Activated naive CD8-positive, alpha-beta T cell treated with anti-CD3 and anti-CD28 coated beads, Interleukin-2, amount 50 U/mL, for 24 hours (primary cell): ENCODE measurements at places on chromosomes 13 and 19.

GRCh38 chr13:109785892-109786450, 412 bp downstream of the IRS2 start:
- H3K4me1 ChIP-seq = peaks cover 14% of the 10 kb centered on the region
- H3K4me3 ChIP-seq = peak overlapping the region; percentile 69
- H3K36me3 ChIP-seq = peaks cover 4% of the 10 kb centered on the region
- DNase-seq = no peak

GRCh38 chr13:74070513-74070912, 63.7 kb downstream of the KLF12 start:
- no peaks in the 10 kb centered on the region for H3K27me3 ChIP-seq
- peaks cover 63% of the 10 kb centered on the region for H3K4me1 ChIP-seq
- DNase-seq = no peak
- no peak overlapping the region for H3K4me3 ChIP-seq
- H3K36me3 ChIP-seq = peaks cover 9% of the 10 kb centered on the region
- H3K27ac ChIP-seq = peak overlapping the region; percentile 26

GRCh38 chr13:24671386-24672113, 8.7 kb upstream of the ATP12A start:
- H3K27ac ChIP-seq = no peak overlapping the region
- DNase-seq = no peak
- H3K4me3 ChIP-seq = peak overlapping the region; percentile 32
- peaks cover 30% of the 10 kb centered on the region for H3K27me3 ChIP-seq
- H3K36me3 ChIP-seq = no peaks in the 10 kb centered on the region
- peaks cover 10% of the 10 kb centered on the region for H3K4me1 ChIP-seq

DNA sequence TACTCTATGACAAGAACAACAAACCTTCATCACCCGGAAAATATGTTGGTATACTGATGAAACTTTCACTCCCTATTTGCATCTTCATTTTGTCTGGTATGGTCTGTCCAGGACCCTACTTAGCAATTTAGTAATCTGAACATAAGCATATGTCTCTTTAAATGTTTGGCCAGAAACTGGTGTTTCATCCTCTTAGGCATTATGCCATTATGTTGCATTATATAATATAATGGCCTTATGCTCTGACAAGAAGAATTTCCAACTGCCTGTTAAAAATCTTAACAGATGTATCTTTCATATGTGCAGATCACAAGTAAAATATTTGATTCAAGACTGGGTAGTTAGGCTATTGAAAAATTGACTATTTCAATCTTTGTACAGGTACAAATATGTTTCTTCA, 610.6 kb upstream of the PRR20A start:
- H3K36me3 ChIP-seq = no peaks in the 10 kb centered on the region
- no peaks in the 10 kb centered on the region for H3K27me3 ChIP-seq
- H3K27ac ChIP-seq = no peak overlapping the region
- no peak for DNase-seq
- H3K4me3 ChIP-seq = no peak overlapping the region
- no peaks in the 10 kb centered on the region for H3K4me1 ChIP-seq

GRCh38 chr13:90120026-90120425, 1227.5 kb upstream of the MIR17HG start:
- no peaks in the 10 kb centered on the region for H3K36me3 ChIP-seq
- no peaks in the 10 kb centered on the region for H3K4me1 ChIP-seq
- H3K27me3 ChIP-seq = no peaks in the 10 kb centered on the region
- no peak for DNase-seq

DNA sequence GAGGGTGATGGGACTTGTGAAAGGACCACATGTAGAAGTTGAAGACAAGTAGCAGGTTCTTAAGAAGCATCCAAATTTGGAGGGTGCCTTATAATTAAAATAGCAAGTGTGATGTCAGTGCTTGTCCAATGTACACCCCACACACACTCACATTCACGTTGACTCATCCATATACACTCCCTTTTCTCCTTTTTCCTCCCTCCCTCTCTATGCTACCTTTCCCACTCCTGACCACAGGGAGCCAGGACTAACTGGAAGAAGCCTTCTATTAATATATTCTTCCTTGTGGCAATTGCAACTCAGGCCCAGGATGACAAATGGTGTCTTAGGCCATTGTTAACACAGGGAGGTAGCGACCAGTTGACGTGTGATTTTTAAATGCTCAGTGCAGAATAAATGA, 16.3 kb upstream of the GPR183 start:
- peaks cover 84% of the 10 kb centered on the region for H3K4me1 ChIP-seq
- peak overlapping the region; percentile 98 for H3K27ac ChIP-seq
- no peaks in the 10 kb centered on the region for H3K27me3 ChIP-seq
- DNase-seq = no peak
- H3K36me3 ChIP-seq = peaks cover 41% of the 10 kb centered on the region

DNA sequence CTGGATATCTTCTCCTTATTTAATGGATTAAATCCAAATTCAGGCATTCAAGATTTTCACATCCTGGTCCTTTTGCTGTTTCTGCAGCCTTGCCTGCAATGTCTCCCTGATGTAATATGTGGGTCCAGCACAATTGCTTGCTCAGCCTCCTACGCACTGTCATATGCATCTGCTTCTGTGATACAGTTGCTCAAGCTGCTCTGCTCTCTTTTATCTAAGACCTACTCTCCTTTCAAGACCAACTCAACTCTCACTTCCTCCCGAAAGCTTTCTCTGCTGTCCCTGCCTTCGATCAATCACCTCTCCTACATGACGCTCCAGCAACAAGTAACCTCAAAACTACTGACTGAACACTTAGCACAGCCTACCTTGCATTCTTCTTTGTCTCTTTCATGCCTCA, 138.2 kb downstream of the DCLK1 start:
- DNase-seq = no peak
- peaks cover 4% of the 10 kb centered on the region for H3K27me3 ChIP-seq
- H3K4me1 ChIP-seq = no peaks in the 10 kb centered on the region
- no peak overlapping the region for H3K4me3 ChIP-seq

DNA sequence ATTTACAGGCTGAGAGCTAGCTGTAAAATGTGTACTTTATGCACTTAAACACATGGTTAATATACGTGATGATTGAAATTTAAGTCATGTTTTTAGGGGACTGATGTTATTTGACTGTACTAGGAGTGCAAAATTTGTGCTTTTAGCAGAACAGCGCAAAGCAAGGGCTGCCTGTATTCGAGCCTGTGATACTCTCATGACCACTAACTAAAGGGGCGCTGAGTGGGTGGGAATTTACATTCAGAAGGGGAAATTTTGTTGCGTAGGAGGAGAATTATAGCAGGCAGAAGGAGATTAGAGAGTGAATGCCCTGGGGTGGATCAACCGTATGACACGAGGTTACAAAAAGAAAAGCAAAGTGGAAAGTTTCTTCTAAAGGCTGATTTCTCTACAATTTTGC, 271.8 kb upstream of the HTR2A start:
- no peaks in the 10 kb centered on the region for H3K27me3 ChIP-seq
- no peak overlapping the region for H3K4me3 ChIP-seq
- H3K4me1 ChIP-seq = no peaks in the 10 kb centered on the region
- no peak for DNase-seq
- no peak overlapping the region for H3K27ac ChIP-seq

DNA sequence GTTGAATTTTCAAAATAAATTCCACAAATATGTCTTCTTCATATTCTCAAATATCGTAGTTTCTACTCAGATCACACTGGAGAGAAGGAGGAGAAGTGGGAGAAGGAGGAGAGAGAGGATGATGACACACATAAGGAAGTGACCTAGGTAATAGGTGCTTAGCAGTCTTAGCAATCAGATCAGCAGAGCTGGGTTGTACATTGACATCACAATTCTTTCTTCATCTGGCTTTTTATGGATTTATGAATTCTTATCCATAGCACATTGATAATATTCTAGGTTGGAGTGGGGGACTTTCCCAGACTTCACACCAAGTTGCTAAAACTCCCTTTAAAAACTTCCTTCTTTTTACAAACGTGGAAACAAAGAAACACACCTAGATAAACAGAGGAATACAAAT, 86.9 kb downstream of the FGF9 start:
- no peaks in the 10 kb centered on the region for H3K4me1 ChIP-seq
- H3K4me3 ChIP-seq = no peak overlapping the region
- H3K27me3 ChIP-seq = peaks cover 12% of the 10 kb centered on the region
- DNase-seq = no peak

DNA sequence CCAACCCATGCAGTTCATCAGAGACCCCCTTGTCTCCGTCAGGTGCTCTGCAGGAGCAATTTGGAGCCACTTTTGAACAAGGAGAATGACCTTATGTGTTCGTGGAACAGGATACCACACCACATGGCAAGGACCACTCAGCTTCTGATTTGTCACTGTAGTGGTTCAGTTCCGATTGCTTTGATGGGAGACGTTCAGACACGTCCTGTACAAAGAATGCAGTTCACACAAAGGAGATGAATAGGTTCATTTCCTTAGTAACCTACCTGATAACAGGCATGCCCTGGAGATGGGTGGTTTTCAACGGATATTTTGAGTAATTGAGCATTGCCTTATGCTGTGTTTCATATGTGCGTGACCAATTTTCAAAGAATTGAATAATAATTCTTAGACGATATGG, 17.2 kb downstream of the FGF9 start:
- peaks cover 17% of the 10 kb centered on the region for H3K4me1 ChIP-seq
- no peak for DNase-seq
- no peaks in the 10 kb centered on the region for H3K36me3 ChIP-seq
- H3K27me3 ChIP-seq = peaks cover 3% of the 10 kb centered on the region

DNA sequence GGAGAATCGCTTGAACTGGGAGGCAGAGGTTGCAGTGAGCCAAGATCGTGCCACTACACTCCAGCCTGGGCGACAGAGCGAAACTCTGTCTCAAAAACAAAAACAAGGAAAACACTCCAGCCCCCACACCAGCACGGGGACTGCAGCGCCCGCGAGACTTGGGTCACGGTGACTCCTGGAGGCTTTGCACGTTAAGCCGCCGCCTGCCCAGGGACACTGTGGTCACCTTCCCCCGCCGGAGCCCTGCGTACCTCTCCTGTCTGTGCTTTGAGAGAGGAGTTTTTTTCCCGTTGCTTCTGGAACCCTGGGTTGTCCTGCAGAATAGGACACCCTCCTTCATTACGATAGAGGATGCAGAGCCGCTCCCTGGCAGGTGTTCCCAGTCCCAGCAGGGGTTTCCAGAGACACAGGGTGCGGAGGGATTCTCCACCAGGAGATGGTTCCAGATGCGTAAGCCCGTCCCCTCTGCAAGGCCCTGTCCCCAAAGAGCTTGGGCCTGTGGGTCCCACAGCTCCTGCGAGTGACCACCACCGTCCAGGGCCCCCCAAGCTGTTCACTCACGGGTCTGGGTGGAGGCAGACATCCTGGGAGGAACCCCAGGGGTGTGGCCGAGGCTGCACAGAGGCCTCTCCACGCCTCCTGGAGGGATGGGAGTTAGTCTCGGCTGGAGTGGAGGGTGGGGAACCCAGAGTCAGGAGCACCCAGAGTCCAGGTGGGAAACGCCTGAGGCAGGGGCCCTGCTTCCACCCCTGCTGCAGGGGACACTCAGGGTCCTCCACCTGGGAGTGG, 42.8 kb upstream of the NDUFS7 start:
- no peak for DNase-seq
- H3K27ac ChIP-seq = no peak overlapping the region
- peaks cover 2% of the 10 kb centered on the region for H3K27me3 ChIP-seq
- peaks cover 9% of the 10 kb centered on the region for H3K4me1 ChIP-seq
- H3K4me3 ChIP-seq = no peak overlapping the region

DNA sequence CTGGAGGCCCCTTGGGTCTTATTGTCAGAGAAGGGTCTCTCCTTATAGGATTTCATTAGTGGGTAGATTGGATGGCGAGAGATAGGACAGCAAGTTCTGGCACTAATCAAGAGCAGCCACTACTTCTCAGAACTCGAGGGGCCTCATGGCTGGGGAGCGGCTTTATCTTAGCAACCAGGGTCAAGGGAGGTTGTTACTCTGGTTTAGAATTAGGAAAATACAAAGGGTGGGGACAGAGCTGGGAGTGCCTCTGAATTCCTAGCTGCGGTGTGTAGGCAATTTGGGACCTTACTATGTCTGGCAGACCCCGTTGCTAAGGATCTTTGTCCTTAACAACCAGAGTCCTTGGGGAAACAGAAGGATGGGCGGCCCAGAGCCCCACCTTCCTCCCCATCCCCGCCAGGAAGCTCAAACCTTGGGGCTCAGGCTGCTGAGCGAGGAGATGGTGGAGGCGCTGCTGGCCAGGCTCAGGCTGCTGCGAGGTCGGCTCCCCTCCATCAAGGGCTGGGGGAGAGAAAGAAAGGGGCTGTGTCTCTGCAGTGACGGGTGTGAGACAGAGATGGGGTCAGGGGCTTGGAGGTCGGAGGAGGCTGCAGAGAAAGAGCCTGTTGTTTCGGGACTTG, 1.2 kb downstream of the PLEKHA4 start:
- peaks cover 7% of the 10 kb centered on the region for H3K4me1 ChIP-seq
- H3K27me3 ChIP-seq = peaks cover 7% of the 10 kb centered on the region
- H3K4me3 ChIP-seq = no peak overlapping the region
- peaks cover 2% of the 10 kb centered on the region for H3K36me3 ChIP-seq
- no peak overlapping the region for H3K27ac ChIP-seq

DNA sequence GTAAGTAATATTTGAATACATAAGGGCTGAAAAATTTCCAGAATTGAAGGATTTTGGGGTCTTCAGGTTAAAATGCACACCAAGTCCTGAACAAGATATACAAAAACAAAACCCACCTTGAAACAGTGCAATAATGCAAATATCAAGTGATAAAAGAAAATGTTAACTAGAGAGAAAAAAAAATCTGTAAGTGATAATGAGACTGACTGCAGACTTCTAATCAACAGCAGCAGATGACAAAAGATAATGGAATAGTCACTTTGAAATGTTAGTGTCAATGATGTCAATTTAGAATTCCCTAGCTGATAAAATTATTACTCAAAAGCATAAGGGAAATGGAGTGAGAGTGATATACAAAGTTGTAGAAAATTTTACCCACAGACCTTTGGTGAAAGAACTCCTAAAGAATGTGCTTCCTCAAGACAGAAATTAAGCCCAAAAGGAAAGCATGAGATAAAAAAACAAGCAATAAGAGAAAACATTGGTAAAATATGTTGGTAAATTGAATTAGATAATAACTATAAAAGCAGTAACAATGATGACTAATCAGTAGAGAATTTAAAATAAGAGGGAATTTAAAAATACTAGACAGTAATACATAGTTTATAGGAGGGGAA, 12.4 kb upstream of the DGKH start:
- H3K27me3 ChIP-seq = peaks cover 8% of the 10 kb centered on the region
- H3K4me1 ChIP-seq = peaks cover 14% of the 10 kb centered on the region
- H3K27ac ChIP-seq = no peak overlapping the region
- H3K36me3 ChIP-seq = peaks cover 2% of the 10 kb centered on the region
- H3K4me3 ChIP-seq = no peak overlapping the region
- DNase-seq = no peak

- peaks cover 45% of the 10 kb centered on the region for H3K4me1 ChIP-seq
- peak overlapping the region; percentile 91 for H3K27ac ChIP-seq
- H3K36me3 ChIP-seq = peaks cover 6% of the 10 kb centered on the region
- H3K27me3 ChIP-seq = peaks cover 2% of the 10 kb centered on the region
Observed at GRCh38 chr13:41311406-41312175, 524 bp downstream of the NAA16 start.
